Neural cell (in vitro differentiated cells): ENCODE measurements at places on chromosomes 5 and 9. TPM values are rescaled to one million over a fixed set of nuclear protein-coding genes. Genes with fewer than 3 reads are reported as not detected.

Gene NIM1K
- polyA plus RNA-seq = 4.4 and 7.4 TPM in 2 replicates

Gene ERAP2
- polyA plus RNA-seq = not detected in 2 replicates

Gene KIF4B
- polyA plus RNA-seq = not detected in 2 replicates

Gene KLHL3
- polyA plus RNA-seq = 10.9 and 12.9 TPM in 2 replicates

Gene HAPLN1
- 0.10 TPM in 2 replicates for polyA plus RNA-seq

Gene SPATA31D4
- polyA plus RNA-seq = not detected in 2 replicates

Gene MATR3
- 920 and 1,016 TPM in 2 replicates for polyA plus RNA-seq

Gene ROR2
- 0.33 and 0.74 TPM in 2 replicates for polyA plus RNA-seq
